ENCODE measurements at places on chromosomes 5 and 9.

DNA sequence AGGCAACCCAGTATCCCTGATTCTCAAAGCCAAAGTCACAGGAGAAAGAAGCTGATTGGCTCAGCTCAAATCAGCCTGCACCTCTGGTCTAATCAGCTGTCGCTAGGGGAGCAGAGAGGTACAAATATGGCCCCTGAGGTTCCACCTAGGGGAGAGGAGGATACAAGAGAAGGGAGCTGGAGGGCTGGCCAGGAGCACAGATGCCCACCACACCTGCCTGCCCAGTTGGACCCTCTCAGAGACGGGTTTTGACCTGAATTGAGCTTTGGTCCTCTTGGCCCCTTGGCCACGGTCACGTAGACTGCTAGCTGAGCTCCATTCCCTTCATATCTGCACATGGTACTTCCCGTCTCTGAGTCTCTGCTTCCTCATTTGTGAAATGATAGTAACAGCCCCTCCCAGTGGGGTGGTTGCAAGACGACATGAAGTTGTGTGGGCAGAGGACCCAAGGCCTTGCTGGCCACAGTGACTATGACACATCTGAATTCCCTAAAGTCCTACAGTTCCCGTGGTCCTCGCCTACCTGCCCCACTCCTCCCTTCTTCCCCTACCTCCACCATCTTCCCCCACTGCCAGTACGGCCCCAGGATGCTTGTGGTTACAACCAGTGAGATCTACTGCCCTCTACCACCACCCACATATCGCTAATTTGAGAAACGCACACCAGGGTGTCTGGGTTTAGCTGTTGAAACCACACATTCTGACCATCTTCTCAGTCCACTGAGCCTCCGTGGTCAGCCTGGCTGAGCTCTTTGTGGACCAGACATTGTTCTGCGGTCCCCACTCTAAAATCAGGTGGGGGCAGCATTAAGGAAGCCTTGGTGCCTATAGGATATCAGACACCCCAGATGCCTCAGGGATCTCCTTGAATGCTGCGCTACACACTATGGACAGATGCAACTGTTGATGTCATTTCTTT, 60.3 kb upstream of the NEK6 start:
- no peak for DNase-seq

DNA sequence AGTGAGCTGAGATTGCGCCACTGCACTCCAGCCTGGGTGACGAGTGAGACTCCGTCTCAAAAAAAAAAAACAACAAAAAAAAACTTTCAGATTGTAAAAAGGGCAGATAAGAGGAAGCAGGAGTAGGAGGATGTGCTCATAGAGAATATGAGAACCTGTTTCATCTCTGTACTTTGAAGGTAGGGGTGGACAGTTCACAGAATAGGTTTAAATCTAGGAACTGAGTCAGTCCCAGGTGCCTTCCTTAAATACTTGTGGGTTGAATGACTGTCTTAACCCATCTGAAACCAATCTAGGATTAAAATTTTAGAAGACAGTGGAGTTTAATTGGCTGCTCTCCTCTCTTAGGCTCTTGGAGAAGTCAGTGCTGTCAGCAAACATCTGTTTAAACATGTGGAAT, 12.4 kb downstream of the POLK start:
- no peak for DNase-seq

DNA sequence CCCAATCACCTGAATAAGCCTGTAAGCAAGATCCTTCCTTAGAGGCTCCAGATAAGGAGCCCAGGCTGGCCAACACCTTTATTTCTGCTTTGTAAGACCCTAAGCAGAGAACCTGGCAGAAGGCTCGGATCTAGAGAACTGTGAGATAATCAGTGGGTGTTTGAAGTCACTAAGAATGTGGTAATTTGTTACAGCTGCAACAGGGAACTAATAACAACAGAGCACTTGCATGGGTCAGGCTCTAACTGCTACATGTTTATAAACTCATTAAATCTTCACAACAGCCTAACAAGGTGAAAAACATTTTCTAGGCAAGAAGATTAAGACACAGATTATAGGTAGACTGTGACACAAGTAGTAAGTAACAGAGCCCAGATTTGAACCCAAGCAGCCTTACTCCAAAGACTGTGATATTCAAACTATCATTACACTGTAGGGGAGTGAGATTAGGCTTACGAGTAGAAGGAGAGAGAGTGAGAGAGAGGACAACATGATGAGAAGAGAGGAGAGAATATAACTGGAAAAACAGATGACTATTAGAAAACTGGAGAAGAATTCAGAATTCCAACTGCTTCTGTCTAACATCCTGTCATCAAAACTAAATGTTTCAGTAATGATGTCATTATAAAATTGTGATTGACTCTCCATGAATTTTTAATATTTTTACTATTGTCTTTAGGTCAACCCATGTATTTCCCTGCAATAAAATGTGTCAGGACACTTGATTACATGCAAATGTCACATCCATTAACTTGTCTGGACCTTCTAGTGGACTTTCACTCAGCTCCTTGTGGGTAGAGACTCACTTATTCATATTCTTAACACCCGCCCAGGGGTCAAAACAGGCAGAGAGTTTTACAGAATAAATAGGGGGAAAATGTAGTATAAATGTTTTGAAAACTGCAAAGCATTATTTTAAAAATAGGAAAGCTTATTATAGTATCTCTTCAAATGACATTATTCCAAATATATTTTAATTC, 290.9 kb upstream of the RGMB start:
- DNase-seq: no peak

DNA sequence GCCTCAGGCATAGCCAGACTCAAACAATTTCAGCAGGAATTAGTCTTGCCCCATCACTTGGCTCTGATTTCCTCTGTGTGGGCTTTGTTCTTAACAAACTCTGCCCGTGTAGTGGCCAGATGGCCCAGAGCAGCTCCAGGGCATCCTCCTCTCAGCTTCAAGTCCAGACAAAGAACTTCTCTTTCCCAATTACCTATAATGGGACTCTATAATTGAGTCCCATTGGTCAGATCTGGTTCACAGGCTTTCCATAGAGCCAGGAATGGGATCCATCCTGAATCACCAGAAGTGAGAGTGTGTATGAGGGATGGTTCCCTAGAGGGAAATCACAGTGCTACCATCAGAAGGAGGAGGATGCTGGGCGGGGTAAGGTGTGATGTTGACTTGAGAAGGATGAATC, 515.8 kb downstream of the KIF4B start:
- no peak for DNase-seq

DNA sequence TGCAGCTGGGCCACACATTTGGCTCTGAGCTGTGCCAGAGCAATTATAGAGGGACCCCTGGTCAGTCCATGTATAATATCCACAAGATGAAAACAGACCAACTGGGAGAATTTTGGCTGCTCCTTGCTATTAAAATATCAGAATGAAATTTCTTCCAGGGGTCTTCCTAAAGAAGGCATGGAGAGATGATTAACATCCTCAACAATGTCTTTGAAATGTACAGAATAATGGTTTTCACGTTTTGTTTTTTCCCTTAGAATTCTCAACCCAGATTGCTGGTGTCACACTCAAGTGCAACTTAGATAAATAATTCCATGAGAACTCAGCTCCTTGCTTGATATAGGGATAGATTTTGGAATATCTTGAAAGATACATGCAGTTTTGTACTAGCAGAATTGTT, 148.3 kb upstream of the SLC24A2 start:
- DNase-seq: no peak

GRCh38 chr9:127838375-127839078, 15.9 kb downstream of the ENG start:
- DNase-seq: peak; percentile 82

DNA sequence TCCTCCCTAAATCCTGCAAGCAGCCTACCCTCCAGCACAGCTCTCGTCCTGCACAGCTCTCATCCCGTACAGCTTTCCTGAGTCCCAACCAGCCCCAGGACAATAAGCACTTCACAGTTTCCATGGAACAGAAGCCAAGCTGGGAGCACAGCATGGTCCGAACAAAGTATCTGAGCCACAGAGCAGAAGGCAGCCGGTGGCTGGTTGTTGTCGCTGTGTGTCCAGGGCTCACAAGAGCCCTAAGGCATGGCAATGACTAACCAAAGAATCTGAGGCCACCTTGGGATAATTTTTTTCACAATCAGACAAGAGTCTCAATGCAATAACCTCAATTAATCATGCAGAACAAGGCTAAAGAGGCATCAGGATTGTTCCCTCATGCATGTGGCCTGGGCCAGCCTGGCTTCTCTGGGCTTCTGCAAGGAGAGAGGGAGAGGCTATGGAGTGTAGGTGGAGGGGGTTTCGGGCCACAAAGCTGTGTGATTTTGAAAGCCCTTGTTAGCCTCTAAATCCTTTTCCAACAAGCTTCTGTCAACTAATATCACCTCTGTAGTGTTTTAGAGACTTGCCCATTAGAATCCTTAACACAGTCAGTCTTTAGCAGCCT, 323.4 kb downstream of the PIK3R1 start:
- DNase-seq: no peak

- no peak for DNase-seq
Measured at GRCh38 chr9:131636593-131636992, 91.3 kb downstream of the PRRT1B start.

DNA sequence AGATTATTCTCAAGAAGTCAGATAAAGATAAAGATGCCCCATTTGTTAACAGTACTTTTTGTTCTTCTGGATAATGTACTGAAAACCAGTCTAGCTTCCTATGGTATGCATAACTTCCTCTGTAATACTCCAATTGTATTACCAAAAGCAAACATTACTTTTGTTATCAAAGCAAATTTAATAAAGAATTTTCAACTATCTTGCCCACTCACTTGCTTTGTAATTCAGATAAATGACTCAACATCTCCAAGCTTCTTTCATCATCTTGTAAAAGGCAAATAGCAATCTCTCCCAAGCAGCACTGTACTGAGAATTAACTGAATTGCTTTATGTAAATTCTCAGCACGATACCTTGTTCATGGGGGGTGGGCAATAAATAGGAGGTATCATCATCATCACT, 98.3 kb downstream of the NFIB start:
- no peak for DNase-seq

GRCh38 chr5:121408778-121409177, 442.9 kb upstream of the FTMT start:
- no peak for DNase-seq

- no peak for DNase-seq
Measured at GRCh38 chr5:8633259-8633658, 764.3 kb downstream of the MTRR start.

DNA sequence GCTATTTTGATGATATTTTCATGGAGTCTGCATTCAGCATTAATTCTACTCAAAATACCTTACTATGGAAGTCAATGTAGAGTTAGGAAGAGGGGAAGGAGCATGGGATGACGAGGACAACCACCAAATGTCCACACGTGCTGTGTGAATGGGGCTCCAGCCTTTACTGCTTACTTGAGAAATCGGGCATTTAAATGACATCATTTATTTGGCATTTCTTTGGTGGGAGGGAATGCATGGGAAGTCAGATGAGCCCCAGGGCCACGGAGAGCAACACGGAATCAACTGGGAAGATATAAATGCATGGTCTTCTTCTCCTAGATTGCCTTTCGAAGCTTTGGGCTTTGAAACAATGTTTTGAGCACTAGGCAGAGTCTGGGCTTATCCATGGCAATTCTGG, 458.5 kb upstream of the KLF4 start:
- no peak for DNase-seq

DNA sequence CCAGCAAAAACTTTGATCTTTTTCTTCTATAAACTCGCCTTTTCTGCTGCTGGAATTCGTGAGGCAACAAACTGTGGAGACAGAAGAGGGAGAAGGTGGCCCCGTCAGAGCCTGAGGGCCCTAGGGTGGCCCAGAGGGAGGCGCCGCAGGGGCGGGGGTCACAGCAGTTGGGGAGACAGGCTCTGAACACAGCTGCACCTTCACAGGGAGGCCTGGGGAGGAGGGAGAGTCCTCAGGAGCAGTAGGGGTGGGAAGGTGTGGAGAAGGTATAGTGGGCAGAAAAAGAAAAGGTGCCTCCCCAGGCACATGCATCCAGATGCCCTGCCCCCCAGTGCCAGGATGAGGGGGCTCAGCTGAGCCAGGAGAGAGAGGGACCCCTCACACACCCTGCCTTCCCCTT, 15.1 kb downstream of the PHF19 start:
- no peak for DNase-seq

- no peak for DNase-seq
Measured at GRCh38 chr9:130227833-130228232, 37.7 kb upstream of the HMCN2 start.

DNA sequence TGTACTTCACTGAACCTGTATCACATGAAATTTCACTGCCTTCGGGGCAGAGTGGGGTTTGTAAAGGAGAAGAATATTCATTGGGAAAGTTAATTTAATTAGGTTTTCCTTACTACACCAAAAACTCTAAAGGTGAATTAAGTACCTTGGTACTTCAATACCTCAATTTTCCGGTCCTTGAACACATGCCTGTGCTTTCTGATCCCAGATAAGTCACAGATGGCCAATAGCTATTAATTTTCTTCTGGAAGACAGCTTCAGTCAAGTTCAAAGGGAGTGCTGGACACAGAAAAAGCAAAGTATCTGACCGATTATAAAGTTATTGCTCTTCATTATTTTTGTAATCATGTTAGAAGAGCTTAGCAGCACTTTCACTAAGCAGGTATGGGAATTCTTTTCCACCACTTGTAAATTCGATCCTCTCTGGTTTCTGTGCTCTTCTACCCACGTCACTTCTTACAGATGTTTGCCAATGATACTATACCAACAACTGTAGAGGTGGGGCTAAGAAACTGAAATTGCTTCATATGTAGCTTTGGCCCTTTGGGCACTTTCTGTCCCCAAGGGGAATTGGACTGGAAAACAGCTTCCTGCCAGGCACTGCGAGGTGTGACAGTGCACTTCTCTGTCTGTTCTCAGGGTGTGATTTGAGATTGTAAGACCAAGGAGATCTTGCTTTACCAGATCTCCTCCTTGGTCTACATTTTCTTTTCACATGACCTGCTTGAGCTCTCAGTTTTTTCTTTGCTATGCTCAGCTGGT, 164.0 kb downstream of the CCDC192 start:
- DNase-seq: no peak

Data from brain microvascular endothelial cell (primary cell).